ENCODE measurements at places on chromosomes 11 and 22. TPM values are rescaled to one million over a fixed set of nuclear protein-coding genes. Genes with fewer than 3 reads are reported as not detected.

GRCh38 chr22:24325105-24325757, 54.6 kb downstream of the SPECC1L start:
- peaks cover 32% of the 10 kb centered on the region for H3K4me1 ChIP-seq
- peaks cover 10% of the 10 kb centered on the region for H3K36me3 ChIP-seq
- H3K4me3 ChIP-seq = no peak overlapping the region
- H3K27ac ChIP-seq = no peak overlapping the region
- no peak for DNase-seq

GRCh38 chr11:74306435-74307175, 4.8 kb downstream of the P4HA3 start:
- H3K4me3 ChIP-seq = no peak overlapping the region
- no peaks in the 10 kb centered on the region for H3K36me3 ChIP-seq
- no peaks in the 10 kb centered on the region for H3K27me3 ChIP-seq
- H3K4me1 ChIP-seq = peaks cover 12% of the 10 kb centered on the region

DNA sequence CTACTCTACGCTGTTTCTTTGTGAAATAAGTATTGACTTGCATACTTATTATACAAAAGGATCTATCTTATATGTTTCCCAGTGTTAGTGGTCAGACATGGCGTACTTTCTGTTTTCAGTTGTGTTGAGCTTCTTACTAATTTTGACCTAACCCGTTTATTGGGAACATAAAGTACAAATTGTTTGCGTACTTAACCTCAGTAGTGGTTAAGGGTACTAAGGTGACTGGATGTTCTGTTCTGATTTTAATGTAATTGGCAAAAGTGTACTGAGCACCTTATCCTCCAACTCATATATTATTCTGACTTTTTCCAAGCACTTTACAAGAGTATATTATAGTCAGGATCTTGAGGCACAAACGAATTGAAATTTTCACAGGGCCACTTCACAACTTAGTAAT, 17.2 kb downstream of the TBCEL start:
- no peak for DNase-seq
- no peak overlapping the region for H3K27ac ChIP-seq
- H3K27me3 ChIP-seq = no peaks in the 10 kb centered on the region
- peaks cover 3% of the 10 kb centered on the region for H3K36me3 ChIP-seq
- no peaks in the 10 kb centered on the region for H3K4me1 ChIP-seq

- DNase-seq = no peak
- peaks cover 54% of the 10 kb centered on the region for H3K36me3 ChIP-seq
- H3K27me3 ChIP-seq = no peaks in the 10 kb centered on the region
Observed at GRCh38 chr11:118485273-118485672, 42.0 kb upstream of the TTC36 start.

DNA sequence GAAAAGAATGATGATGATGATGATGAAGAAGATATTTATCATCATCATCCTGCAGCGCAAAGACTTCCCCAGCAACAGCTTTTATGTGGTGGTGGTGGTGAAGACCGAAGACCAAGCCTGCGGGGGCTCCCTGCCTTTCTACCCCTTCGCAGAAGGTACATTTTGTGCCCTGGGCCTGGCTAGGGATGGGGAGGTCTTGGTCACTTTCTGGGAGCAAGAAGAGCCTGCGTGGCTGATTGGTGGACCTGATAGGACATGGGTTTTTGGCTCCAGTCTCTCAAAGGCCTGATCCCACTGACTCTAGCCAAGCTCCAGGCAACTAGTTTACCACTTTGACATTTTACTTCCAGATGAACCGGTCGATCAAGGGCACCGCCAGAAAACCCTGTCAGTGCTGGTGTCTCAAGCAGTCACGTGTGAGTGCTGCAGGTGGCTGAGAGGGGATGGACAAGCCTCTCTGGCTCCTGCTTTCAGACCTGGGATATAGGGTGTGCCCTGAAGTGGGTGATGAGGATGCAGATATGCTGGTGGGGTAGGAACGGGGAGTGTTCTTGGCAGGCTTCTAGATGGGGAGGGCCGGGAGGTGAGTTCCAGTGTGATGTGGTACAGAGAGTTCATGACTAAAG, 5.3 kb downstream of the SIDT2 start:
- H3K27me3 ChIP-seq = no peaks in the 10 kb centered on the region
- no peak overlapping the region for H3K27ac ChIP-seq
- peaks cover 29% of the 10 kb centered on the region for H3K36me3 ChIP-seq
- peaks cover 20% of the 10 kb centered on the region for H3K4me1 ChIP-seq

- no peaks in the 10 kb centered on the region for H3K36me3 ChIP-seq
- no peaks in the 10 kb centered on the region for H3K27me3 ChIP-seq
- no peak for DNase-seq
- H3K27ac ChIP-seq = no peak overlapping the region
Observed at GRCh38 chr11:75024764-75025211, 36.1 kb downstream of the NEU3 start.

GRCh38 chr11:72085621-72086351, 5.1 kb downstream of the LRRC51 start:
- no peak overlapping the region for H3K27ac ChIP-seq
- peaks cover 5% of the 10 kb centered on the region for H3K36me3 ChIP-seq
- peaks cover 6% of the 10 kb centered on the region for H3K4me1 ChIP-seq
- no peak overlapping the region for H3K4me3 ChIP-seq

SPTBN2 gene
- 1.2 TPM for total RNA-seq
